ENCODE measurements at places on chromosomes 1 and 21.

- no peak for DNase-seq
Measured at GRCh38 chr1:229298887-229299503, 28.1 kb downstream of the RAB4A start.

GRCh38 chr1:40665335-40666171 lies at the start of gene RIMS3:
RIMS3 (minus strand) TSS chr1:40665682; CDS start chr1:40641925, 23,757 bp downstream.
- no peak for DNase-seq

- no peak for DNase-seq
Measured at GRCh38 chr1:106526650-106527049, 529.8 kb upstream of the PRMT6 start.

- DNase-seq, result no peak
Measured at GRCh38 chr1:116537898-116538297, 32.9 kb downstream of the CD58 start.

GRCh38 chr1:89530444-89531089 lies 5.9 kb downstream of the LRRC8B start:
- DNase-seq, result no peak

DNA sequence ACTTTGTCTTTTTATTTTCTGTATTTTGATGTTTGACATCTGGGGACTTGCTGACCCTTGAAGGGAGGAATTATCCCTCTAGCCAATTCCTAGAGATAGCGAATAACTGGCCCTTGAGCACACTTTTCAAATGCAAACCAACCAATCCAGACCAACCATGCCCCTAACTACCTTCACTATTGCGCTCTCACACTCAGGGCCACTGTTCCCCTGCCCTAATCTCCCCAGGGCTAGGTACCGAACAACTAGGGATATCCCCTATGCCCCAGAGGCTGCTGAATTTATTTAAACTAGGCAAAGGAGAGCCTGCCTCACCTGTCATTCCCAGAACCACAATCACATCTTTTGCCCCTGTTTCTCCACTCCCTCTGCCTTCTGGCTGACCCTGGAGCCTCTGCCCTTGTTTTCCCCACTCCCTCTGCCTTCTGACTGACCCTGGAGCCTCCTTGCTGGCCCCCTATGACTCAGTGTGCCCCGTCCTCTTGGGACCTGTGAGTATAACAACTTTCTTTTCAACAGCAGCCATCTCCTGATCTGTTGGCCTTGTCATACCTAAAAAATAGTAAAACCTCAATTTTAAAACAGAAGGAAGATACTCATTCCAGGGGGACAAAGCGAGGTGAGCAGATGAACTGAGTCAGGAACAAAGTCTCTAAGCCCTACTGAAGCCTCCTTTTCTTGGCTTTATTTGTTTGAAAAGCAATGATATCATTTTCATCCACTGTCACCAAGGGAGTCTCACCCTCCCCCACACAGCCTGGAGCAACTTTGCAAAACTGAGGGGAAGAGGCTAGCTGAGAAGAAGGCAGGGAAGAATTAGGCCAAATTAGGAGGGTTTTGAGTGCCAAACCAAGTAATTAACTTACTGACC lies 115.5 kb downstream of the NMNAT2 start:
- no peak for DNase-seq

GRCh38 chr21:42624095-42624790 lies 29.2 kb upstream of the PDE9A start:
- DNase-seq, result no peak

DNA sequence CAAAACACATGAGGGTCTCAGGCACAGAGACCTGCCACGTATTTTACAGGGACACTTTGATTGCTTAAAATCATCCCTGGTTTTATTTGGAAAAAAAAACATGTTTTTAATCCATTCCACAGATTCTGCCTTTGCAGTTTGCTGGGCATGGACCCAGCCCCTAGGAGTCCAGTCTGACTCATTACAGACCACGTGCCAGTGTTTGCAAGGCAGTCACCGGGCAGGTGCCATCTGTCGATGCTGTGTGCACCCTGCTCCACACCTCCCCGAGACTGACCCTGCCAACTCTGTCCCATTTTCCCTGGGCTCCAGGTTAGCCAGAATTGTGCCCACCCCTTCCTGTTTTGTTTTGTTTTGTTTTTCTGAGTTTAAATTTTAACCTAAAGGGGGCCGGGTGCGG lies 148.4 kb upstream of the TMEM51 start:
- no peak for DNase-seq

DNA sequence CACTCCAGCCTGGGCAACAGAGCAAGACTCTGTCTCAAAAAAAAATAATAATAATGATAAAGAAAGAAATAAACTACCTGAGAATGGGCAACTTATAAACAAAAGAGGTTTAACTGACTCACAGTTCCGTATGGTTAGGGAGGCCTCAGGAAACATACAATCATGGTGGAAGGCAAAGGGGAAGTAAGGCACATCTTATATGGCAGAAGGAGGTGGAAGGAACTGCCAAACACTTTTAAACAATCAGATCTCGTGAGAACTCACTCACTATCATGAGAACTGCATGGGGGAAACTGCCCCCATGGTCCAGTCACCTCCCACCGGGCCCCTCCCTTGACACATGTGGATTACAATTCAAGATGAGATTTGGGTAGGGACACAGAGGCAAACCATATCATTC lies 6.3 kb upstream of the EGLN1 start:
- DNase-seq, result no peak

DNA sequence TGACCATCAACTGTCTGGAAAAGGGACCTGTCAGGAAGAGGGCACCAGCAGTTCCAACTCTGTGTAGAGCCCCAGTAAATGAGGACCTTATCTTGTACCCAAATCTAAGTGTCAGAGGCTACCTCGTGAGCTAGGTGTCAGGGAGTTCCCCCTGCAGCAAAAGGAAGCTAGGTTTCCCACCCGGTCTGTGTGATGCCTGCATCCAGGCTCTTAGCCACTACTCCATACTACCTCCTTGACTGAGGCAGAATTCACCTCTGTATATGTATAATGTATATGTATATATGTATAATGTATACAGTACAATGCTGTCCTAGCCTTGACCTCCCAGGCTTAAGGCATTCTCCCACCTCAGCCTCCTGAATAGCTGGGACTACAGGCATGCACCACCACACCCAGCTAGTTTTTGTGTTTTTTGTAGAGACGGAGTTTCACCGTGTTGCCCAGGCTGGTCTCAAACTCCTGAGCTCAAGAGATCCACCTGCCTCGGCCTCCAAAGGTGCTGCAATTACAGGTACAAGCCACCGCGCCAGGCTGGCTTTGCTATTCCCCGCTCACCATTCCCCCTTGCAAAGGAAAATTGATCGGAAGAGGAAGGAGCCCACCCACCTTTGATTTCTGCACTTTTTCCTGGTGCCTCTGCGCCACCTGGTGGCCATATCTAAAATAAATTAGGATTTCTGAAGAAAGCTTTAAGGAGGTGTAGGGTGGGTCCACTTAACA lies 15.7 kb upstream of the LUZP1 start:
- DNase-seq, result no peak

DNA sequence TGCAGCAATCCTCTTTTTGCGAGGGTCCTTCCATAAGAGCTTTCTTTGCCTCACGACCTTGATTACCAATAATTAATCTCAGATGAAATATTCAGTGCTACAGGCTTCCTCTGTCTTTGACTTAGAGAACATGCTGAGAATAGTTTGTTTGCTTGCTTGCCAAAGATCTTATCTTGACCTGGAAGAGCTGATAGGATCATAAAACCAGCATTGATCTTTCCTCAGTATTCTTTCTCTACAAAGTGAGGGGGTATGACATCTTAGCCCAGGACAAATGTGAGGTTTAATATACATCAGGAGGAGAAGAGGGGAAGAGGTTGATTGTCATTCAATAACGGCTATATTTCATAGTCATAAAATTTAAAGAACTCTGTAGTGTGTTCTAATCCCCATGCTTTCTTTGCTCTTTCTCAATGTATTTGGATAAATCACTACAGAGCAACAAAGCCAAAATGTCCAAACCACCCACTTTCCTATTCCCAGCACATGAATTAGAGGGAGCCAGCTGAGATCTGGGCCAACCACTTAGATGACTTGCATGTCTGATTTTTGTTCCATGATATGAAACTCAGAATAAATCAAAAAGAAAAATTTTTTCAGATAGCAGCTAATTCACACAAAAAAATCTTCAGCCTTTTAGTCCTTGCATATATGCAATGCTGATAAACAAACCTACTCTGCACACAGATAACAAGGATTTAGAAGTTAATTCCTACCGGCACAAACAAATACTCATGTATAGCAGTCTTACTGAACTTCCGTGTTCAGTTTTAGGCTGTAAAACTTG lies 50.5 kb upstream of the IPO9 start:
- no peak for DNase-seq

DNA sequence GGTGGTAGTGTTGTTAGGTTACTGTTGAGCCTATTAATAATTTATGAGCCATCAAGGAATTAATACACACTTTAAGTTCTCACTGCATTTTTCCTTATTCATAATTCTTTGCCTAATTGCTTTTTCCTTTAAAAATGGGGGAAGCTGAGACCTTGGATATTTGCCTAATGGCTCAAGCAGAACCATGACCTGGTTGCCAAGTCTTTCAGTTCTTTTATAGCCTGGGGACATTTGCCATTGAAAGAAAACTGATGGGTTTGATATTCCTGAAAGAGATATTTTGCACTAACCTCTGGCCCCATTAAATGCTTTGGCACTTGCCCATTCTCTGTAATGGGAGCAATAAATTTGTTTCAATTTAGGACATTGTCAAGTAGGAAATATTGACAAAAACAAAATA lies 18.5 kb upstream of the LRRC53 start:
- DNase-seq, result no peak

DNA sequence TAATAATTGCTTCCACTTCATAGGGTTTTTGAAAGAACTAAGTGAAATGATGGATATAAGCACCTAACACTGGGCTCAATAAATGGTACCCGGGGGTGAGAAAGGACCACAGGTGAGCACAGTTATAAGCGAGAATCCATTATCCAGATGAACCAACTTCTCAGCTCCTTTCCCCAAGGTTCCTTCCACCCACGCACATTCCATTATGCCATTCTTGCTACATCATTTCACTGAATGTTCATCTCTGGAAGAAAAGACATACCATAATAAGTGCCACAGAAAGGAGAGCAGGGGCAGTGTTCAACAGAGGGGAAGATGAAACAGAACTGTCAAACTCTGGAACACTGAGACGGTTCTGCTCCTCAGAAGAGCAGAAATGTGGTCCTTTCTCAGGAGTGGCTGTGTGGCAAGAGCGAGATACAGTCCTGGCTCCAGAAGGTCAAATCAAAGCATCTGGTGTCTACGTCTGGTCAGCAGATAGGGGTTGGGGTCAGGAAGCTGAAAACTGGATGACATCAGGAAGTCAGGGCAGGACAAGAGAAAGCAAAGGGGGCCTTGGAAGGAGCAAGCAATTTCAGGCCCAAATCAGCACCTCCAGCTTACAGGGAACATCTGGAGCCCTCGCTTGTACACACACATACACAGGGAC lies 255.4 kb upstream of the TMEM51 start:
- DNase-seq, result no peak

GRCh38 chr1:11725616-11726015 lies 10.3 kb upstream of the AGTRAP start:
- DNase-seq, result no peak

GRCh38 chr1:7224081-7224534 lies 438.9 kb downstream of the CAMTA1 start:
- DNase-seq, result no peak

- DNase-seq, result no peak
Measured at GRCh38 chr1:2866422-2867086, 65.1 kb upstream of the TTC34 start.

DNA sequence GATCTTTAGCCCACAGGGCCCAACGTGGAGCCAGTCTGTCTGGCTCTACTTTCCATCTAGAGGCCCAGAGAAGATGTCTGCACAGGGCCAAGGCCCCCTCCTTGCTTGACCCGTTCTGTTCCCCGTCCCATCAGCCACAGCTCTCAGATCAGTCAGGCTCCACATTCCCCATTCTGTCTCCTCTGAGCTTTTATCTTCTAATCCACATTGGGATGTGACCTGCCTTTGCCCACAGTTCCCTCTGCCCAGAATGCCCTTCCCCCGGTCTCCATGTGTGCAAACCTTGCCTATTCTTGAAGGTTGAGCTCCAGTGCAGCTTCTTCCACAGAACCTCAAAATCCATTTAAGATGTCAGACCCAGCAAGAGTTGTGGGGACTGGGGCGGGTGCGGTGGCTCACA lies 53.3 kb upstream of the WASF2 start:
- DNase-seq, result no peak

GRCh38 chr1:110872366-110872744 lies 593 bp upstream of the CD53 start:
- no peak for DNase-seq

DNA sequence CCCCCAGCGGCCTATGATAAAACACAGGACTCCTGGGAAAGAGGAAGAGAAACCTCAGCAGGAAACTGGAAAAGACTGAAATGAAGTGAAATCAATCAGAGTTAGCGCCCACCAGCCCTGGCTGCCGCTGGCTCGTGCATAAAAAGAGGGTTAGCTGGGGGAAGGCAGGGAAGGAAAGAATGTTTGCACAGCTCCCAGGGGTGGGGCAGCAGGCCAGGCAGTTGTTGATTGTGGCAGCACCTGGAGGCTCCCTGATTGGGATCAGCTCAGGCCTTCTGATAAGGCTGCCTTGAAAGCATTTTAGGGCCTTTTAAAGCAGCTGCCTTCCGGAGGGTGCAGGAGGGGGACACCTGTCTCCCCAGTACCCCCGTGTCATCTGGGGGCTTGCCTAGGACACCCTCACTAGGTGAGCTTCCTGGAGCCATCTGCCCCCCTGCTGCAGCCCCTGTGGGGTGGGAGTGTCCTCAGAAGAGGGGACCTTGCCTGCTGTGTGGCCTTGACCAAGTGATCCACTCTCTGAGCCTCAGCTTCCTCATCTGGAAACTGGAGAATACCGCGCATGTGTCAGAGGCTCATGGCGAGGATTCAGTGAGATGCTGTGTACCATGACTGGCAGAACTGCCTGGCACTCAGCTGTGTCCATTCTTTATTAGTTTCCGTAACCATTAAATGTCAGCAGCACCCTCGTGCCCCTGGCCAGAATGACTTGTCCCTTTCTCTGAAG lies 6.6 kb downstream of the EPHB2 start:
- no peak for DNase-seq

- no peak for DNase-seq
Measured at GRCh38 chr1:240768979-240769378, 157.0 kb upstream of the GREM2 start.

GRCh38 chr1:184163674-184164465 lies 112.3 kb downstream of the TSEN15 start:
- no peak for DNase-seq

GRCh38 chr1:35717911-35718476 lies 690 bp downstream of the C1orf216 start:
- no peak for DNase-seq

Data from iPS DF 6.9 (cell line).